ENCODE measurements at places on chromosomes 1 and 21. TPM values are rescaled to one million over a fixed set of nuclear protein-coding genes. Genes with fewer than 3 reads are reported as not detected.

BCAN gene
- not detected for total RNA-seq

DNA sequence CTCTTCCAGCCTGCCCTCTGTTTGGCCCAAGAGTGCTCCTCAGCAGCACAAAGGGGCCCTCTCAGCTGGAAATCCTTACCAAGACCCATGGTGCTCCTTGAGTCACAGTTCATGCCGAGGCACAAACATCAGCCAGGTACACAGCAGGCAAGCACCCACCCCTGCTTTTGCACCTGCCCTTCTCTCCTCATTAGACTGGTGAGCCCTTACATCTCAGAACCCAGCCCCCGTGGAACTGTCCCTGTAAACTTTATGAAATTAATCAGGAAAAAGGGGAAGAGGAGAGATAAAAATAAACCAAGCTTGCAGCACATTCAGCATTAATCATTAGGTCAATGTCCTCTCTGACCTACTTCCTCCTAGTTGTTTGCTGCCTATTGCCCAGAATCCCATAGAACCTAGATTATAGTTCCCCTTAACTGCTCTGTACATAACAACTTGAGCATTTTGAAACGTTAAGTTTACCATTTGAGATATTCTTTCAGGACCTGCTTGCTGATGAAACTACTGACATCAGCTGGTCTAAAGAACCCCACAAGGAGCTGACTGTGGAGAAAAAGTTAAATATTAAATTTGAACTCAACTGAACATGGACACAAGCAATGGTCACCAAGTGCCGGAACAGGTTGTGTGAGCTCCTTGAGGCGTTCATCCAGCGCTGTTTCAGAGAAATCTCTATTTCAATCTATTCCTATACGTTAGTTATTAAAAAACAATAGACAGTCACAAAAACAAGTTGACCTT, 738.4 kb downstream of the MATN1 start:
- DNase-seq, result no peak
- no peak overlapping the region for H3K27ac ChIP-seq
- H3K27me3 ChIP-seq, result no peaks in the 10 kb centered on the region
- no peak overlapping the region for H3K4me3 ChIP-seq
- no peaks in the 10 kb centered on the region for H3K4me1 ChIP-seq

GRCh38 chr1:4601941-4602340, 52.5 kb upstream of the AJAP1 start:
- no peak for DNase-seq
- H3K36me3 ChIP-seq, result no peaks in the 10 kb centered on the region
- no peaks in the 10 kb centered on the region for H3K4me1 ChIP-seq
- no peaks in the 10 kb centered on the region for H3K27me3 ChIP-seq

DNA sequence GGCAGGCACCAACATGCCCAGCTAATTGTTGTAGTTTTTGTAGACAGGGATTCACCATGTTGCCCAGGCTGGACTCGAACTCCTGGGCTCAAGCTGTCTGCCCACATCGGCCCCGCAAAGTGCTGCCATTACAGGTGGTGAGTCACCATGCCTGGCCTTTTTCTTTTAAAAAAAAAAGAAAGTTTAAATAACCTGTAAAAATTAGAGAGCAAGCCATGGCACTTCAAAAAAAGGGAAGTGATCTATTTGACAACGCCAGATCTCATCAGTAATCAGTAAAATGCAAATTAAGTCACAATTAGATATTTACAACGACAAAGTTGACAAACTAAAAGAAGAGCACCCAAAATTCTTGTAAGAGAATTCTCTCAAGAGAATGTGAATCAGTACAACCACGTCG, 2.9 kb upstream of the RBBP5 start:
- DNase-seq, result no peak
- no peak overlapping the region for H3K27ac ChIP-seq
- H3K4me1 ChIP-seq, result peaks cover 28% of the 10 kb centered on the region
- no peaks in the 10 kb centered on the region for H3K27me3 ChIP-seq

KCTD3 gene
- 5.5 TPM for total RNA-seq

MYOG gene
- not detected for total RNA-seq

MTARC2 gene
- not detected for total RNA-seq

GRCh38 chr1:22733643-22734042, 23.0 kb downstream of the EPHB2 start:
- no peak overlapping the region for H3K27ac ChIP-seq
- no peaks in the 10 kb centered on the region for H3K36me3 ChIP-seq
- no peaks in the 10 kb centered on the region for H3K4me1 ChIP-seq
- no peaks in the 10 kb centered on the region for H3K27me3 ChIP-seq
